Natural killer cell (primary cell): ENCODE measurements at places on chromosomes 2 and 18. TPM values are rescaled to one million over a fixed set of nuclear protein-coding genes. Genes with fewer than 3 reads are reported as not detected.

DNA sequence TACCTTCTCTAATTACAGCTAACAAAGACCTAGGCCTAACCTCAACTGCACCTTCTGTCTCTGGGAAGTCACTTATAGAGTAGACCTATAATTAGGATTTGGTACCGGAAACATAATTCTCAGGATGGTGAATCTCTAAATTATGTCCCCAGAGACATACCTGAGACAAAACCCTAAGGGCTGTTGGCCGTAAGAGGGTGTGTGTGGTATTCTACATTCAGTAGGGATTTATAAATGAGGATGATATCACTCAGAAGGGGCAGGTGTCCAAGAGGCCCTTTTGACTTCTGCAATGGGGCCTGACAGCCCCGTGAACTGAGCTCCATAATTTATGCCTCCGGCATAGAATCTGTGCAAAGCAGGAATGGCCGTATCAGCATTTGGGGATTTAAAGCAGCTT lies 13.5 kb upstream of the DARS1 start:
- DNase-seq = no peak
- H3K4me1 ChIP-seq = peaks cover 7% of the 10 kb centered on the region
- H3K36me3 ChIP-seq = no peaks in the 10 kb centered on the region
- no peak overlapping the region for H3K27ac ChIP-seq
- H3K27me3 ChIP-seq = no peaks in the 10 kb centered on the region

Gene GPR45
- total RNA-seq = not detected

DNA sequence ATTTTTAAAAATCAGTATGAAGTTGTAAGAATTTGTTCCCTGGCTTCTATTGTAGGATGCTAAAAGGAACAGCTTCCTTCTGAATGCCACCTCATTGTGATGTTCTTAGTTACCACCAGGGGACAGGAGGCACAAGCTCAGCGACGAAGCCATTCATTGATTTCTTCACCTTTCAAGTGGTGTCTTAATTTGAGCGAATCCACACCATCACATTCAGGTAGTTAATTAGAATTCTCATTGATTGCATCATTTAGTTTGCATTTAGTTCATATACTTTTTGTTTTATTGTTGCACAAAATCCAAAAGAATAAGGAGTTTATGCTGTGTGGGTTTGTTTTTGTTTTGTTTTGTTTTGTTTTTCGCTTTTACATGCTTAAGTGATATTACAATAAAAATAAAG lies 23.1 kb downstream of the CYP27C1 start:
- H3K36me3 ChIP-seq = no peaks in the 10 kb centered on the region
- H3K27ac ChIP-seq = no peak overlapping the region
- peaks cover 3% of the 10 kb centered on the region for H3K27me3 ChIP-seq
- no peak overlapping the region for H3K4me3 ChIP-seq
- DNase-seq = peak; percentile 49

GRCh38 chr18:79862562-79862961 lies 64.8 kb downstream of the KCNG2 start:
- H3K36me3 ChIP-seq = no peaks in the 10 kb centered on the region
- no peak overlapping the region for H3K27ac ChIP-seq
- no peaks in the 10 kb centered on the region for H3K27me3 ChIP-seq

DNA sequence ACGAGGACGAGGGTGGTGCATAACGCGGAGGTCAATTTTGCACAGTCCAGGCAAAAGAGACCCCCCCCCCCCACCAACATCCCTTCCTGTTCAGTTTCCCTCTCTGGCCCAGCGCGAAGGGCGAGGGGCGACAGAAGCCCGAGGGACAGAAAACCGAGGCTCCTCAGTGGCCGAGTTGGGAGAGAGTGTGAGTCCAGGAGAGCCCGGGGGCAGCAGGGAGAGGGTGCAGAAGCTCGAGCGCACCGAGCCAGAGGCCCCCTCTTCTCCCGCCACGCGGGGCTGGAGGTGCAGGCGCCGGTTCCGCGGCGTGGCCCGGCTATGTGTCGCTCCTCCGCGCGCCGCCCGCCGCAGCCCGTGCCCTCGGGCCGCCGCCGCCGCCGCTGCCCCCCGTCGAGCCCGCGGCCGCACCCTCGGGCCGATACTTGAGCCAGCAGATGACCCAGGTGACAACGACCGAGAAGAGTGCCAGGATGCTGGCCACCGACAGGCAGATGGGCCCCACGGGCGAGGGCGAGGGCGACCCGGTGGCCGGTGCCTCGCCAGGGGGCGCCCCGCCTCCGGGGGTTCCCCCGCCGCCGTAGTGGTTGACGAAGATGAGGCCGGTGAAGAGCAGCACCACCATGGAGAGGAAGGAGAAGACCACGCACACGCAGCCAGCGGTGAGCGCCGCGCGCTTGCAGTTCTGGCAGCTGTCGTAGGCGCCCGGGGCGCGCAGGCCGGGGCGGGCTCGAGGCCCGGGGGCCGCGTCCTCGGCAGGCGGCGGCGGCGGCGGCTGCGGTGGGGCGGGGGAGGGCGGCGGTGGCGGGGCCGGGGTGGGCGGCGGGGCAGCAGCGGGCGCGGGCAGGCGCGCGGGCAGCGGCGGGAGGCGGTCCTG lies 20.2 kb upstream of the PAX3 start:
- H3K36me3 ChIP-seq = no peaks in the 10 kb centered on the region
- peak; percentile 52 for DNase-seq
- peaks cover 11% of the 10 kb centered on the region for H3K4me1 ChIP-seq
- no peak overlapping the region for H3K4me3 ChIP-seq
- peaks cover 47% of the 10 kb centered on the region for H3K27me3 ChIP-seq

Gene QPCT
- 2.1 TPM for total RNA-seq

DNA sequence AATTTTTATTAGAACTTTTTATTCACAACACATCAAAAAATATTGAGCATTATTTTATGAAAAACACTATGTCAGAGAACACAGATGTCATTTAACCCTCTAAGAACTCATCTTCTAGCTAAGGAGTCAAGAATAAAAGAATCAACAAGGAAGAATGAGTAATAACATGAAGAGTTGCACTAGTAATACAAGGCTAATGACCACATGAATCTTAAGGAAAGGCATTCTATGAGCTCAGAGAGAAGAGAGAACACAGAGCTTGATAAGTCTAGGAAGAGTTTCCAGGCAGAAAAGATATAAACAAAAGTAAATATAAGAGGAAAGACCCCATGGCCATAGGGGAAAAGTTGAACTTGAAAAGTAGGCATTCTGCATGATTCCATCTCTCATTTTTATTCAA lies 166.5 kb downstream of the MAIP1 start:
- H3K27me3 ChIP-seq = no peaks in the 10 kb centered on the region
- H3K4me1 ChIP-seq = no peaks in the 10 kb centered on the region
- no peaks in the 10 kb centered on the region for H3K36me3 ChIP-seq
- no peak for DNase-seq
- H3K27ac ChIP-seq = no peak overlapping the region

- no peaks in the 10 kb centered on the region for H3K36me3 ChIP-seq
- no peak overlapping the region for H3K27ac ChIP-seq
- H3K27me3 ChIP-seq = no peaks in the 10 kb centered on the region
- no peak overlapping the region for H3K4me3 ChIP-seq
These were observed 204.0 kb downstream of the ZNF521 start for GRCh38 chr18:25147877-25148488.

Gene DLX2
- total RNA-seq = 0.84 TPM

DNA sequence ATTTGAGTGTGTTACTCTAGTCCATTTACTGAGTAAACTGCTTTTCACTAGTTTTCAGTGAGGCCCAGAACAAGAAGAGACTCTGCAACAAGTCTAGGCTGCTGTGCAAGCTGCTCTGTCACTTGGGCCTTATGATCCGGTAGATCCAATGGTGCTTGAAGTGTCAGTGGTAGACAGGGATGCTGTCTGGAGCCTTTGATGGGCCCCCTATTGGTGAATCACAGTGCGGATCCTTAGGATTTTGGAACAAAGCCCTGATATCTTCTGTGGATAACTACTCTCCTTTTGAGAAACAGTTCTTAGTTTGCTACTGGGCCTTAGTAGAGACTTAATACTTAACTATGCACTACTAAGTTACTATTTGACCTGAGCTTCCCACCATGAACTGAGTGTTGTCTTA lies 150.2 kb downstream of the TMEFF2 start:
- H3K27me3 ChIP-seq = no peaks in the 10 kb centered on the region
- no peak overlapping the region for H3K4me3 ChIP-seq
- H3K27ac ChIP-seq = no peak overlapping the region
- no peaks in the 10 kb centered on the region for H3K4me1 ChIP-seq
- no peak for DNase-seq

DNA sequence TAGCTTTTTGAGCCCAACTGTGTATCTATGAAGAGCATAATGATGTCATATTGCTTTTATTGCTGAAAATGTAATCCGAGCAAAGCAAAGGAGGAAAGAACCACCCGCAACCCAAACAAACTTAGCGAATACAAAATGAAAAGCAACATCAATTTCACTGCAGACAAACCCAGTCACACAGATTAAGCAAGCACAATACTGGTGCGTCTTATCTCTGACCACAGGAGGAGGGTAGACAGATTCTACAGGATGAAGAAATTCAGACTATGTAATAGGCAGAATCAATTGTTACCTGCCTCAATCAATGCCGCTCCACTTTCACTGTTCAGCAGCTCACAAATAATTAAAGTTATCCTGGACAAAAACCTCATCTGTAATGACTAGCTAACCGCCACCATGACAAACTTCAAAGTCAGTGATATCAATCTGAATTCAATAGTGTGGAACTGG lies 115.5 kb upstream of the SP3 start:
- no peaks in the 10 kb centered on the region for H3K4me1 ChIP-seq
- DNase-seq = no peak
- no peak overlapping the region for H3K4me3 ChIP-seq
- peaks cover 2% of the 10 kb centered on the region for H3K36me3 ChIP-seq

Gene HOXD9
- total RNA-seq = not detected

Gene CBLN2
- total RNA-seq = not detected

- H3K27me3 ChIP-seq = no peaks in the 10 kb centered on the region
- no peak for DNase-seq
- H3K4me1 ChIP-seq = no peaks in the 10 kb centered on the region
- no peak overlapping the region for H3K27ac ChIP-seq
These were observed 58.2 kb downstream of the GREB1L start for GRCh38 chr18:21300035-21300907.

DNA sequence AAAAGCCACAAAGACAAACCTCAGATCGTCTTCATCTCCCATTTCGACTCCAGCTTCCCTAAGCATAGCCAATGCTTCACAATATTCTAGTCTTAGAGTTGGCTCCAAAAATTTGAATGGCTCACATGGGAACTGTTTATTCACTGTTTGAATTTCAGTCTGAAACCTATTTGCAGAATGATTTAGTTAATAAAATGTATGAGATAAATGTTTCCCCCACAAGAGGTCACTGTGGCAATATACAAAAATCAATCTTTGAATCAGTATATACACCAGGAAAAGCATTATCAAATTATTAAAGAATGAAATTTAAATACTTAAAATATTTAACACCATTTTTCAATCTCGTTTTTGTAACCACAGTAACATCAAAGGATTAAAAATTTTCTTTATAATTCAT lies 40.0 kb upstream of the MCM6 start:
- H3K36me3 ChIP-seq = peaks cover 14% of the 10 kb centered on the region
- peak; percentile 79 for DNase-seq
- no peaks in the 10 kb centered on the region for H3K4me1 ChIP-seq

- H3K27ac ChIP-seq = no peak overlapping the region
- no peak for DNase-seq
- H3K4me1 ChIP-seq = no peaks in the 10 kb centered on the region
- no peaks in the 10 kb centered on the region for H3K27me3 ChIP-seq
- no peak overlapping the region for H3K4me3 ChIP-seq
These were observed 425.4 kb downstream of the NYAP2 start for GRCh38 chr2:225824748-225825449.

DNA sequence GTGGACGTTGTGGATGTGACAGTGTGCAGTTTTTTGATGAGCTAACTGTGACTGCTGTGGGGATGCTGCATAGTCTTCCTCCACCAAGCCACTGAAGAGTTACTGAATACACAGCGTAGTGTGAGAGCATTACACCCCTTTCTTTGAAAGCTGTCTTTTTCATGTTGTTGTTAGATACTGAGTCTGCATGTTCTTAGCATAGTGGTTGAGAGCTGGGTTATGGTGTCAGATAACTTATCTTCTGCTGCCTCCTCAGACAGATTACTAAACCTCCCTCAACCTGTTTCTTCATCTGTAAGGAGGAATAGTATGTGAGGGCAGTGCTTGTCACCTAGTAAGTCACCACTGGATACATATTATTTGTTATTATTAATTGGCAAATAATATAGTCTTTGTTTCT lies 63.2 kb downstream of the CEP192 start:
- no peak overlapping the region for H3K27ac ChIP-seq
- H3K27me3 ChIP-seq = no peaks in the 10 kb centered on the region
- DNase-seq = no peak
- H3K4me3 ChIP-seq = no peak overlapping the region

DNA sequence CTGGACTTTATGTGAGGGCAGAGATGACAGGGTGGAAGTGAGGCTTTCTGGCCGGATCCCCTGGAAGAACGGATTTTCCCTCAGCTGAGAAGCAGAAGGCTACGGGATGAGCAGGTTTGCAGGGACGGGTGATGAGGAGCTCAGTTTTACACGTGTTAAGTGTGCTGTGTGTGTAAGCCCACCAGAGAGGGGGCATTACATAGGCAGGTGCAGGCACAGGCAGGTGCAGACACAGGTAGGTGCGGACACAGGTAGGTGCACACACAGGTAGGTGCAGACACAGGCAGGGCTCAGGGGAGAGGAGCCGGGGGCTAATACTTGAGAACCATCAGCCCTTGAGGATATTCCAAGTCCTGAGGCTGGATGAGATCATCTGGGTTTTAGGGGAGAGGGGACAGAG lies 107.7 kb downstream of the COPS8 start:
- no peak for DNase-seq
- no peaks in the 10 kb centered on the region for H3K27me3 ChIP-seq
- H3K4me3 ChIP-seq = no peak overlapping the region
- no peak overlapping the region for H3K27ac ChIP-seq
- H3K36me3 ChIP-seq = no peaks in the 10 kb centered on the region
- H3K4me1 ChIP-seq = no peaks in the 10 kb centered on the region

- H3K27me3 ChIP-seq = no peaks in the 10 kb centered on the region
- H3K27ac ChIP-seq = no peak overlapping the region
- H3K4me1 ChIP-seq = peaks cover 16% of the 10 kb centered on the region
These were observed 84.3 kb downstream of the GATA6 start for GRCh38 chr18:22253676-22254075.

- no peaks in the 10 kb centered on the region for H3K36me3 ChIP-seq
- H3K27me3 ChIP-seq = no peaks in the 10 kb centered on the region
- H3K27ac ChIP-seq = no peak overlapping the region
- no peak for DNase-seq
These were observed 71.1 kb downstream of the RFTN2 start for GRCh38 chr2:197604117-197604860.

DNA sequence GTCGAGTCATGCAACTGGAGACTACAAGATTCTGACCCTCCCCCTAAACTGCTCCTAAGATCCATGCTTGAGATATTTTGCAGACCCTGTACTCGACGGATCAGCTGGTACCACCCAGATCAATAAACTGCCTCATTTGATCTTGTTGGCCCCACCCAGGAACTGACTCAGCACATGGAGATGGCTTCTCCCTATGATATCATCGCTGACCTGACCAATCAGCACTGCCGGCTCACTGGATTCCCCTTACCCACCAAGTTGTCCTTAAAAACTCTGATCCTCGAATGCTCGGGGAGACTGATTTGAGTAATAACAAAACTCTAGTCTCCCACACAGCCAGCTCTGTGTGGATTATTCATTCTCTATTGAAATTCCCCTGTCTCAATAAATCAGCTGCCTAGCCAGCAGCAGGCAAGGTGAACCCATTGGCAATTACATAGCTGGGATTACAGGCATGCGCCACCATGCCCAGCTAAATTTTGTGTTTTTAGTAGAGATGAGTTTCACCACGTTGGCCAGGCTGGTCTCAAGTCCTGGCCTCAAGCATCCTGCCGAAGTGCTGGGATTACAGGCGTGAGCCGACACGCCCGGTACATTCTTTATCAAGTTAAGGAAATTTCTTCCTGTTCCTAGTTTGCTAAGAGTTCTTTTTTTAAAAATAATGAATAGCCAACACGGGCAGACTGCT lies 43.6 kb downstream of the VPS54 start:
- no peaks in the 10 kb centered on the region for H3K27me3 ChIP-seq
- H3K27ac ChIP-seq = no peak overlapping the region
- DNase-seq = no peak
- no peak overlapping the region for H3K4me3 ChIP-seq
